ENCODE measurements at places on chromosomes 2 and 18.

DNA sequence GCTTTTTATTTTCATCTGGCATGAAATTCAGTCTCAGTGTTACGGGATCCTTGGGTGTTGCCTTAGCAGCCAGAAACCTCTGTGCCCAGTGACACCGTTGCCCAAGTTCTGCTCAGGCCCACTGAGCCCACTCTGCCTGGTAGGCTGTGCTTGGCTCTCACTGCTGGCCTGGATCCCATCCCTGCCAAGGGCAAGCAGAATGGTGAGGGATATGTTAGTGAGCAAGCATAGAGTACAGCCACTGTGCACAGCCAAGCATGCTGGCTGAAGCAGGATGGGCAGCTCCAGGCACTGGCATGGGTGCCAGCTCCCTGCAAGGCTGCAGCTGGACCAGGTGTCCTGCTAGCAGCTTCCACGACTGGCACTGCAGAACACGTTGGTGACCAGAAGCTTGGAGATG is 194.7 kb upstream of the TFPI start:
- DNase-seq = no peak

- DNase-seq = no peak
These were observed 54.4 kb upstream of the CCDC68 start for GRCh38 chr18:55013685-55014084.

DNA sequence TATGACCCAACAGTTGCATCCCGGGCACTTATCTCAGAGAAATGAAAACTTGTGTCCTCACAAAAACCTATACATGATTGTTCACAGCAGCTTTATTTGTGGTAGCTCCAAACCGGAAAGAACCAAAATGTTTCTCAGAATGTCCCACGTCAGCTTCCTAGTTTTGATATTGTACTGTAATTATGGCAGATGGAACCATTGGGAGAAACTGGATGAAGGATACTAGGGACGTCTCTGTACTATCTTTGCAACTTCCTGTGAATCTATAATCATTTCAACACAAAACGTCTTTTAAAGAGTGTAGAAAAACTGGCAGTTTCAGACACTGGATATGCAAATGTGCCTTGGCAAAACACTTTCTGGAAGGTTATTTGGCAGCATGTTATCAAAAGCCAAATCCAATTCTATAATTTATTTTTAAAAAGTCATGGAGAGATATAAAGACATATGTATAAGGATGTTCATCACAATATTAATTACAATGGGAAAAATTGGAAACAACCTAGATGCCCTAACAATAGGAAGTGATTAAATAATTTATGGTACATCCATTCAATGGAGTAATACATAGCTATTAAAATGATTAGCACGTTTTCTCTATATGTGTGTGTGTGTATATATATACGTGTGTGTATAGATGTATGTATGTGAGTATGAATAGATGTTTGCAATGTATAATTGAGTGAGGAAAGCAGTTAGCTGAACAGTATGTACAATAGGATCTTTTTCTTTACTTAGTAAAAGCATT is 9.8 kb downstream of the SAG start:
- no peak for DNase-seq

GRCh38 chr2:165238295-165238694 is 919 bp upstream of the SCN2A start:
- no peak for DNase-seq

DNA sequence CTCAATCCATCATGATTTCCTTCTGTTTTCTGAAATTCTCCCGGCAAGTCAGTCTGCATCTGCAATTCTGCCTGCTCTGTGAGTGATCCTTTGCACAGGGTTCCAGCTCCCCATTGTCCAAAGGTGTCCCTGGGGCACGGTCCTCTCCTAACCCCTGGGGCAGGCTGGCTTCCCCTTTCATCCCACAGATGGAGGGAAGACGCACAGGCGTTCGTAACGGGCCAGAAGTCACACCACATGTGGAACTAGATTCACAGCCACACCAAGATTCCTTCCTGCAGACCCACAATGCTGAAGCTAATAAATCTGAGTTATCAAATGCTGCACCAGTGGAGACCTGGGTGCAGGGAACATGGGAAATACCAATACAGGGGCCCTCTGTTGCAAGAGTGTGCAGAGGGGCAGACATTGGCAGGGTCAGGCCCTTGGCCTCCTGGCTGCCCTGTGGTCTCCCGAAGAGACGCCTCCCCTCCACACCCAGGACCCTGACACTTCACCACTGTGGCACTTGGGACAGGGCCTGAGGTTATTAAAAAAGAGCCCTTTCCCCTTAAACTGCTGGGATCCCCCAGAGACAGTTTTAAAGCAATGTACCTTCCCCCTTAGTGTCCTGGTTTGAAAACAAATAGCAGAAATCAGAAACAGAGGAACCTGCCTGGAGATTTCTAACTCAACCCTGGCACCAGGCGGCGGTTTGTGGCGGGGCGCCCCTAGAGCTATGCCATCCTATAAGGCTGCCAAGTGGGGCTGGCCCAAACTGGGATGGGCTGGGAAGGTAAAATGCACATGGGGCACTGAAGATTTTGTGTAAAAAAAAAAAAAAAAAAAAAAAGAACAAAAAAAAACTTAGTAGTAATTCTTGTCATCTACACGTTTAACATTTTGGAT is 15.4 kb downstream of the ZNF516 start:
- no peak for DNase-seq
